ENCODE measurements at places on chromosomes 2 and 18.

GRCh38 chr2:71082402-71083252, 14.2 kb downstream of the NAGK start:
- peak; percentile 45 for DNase-seq

DNA sequence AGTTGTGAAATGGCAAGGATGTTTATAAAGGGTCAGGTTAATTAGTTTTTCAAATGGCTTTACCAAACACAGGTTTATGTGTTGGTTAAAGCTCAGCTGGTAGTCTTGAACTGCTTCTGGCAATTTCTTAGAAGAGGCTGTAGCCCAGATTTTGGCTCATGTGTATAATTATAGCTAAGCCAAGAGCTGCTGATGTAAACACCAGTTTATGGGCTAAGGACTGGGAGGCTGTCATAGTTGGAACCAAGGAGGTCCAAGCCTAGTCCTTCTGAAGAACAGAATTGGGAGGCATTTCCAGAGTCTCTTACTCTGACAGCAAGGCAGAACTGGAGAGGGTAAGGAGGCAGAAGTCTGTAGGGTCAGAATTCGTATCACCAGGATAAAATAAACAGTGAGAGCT, 25.4 kb downstream of the UBE2E3 start:
- DNase-seq: no peak

DNA sequence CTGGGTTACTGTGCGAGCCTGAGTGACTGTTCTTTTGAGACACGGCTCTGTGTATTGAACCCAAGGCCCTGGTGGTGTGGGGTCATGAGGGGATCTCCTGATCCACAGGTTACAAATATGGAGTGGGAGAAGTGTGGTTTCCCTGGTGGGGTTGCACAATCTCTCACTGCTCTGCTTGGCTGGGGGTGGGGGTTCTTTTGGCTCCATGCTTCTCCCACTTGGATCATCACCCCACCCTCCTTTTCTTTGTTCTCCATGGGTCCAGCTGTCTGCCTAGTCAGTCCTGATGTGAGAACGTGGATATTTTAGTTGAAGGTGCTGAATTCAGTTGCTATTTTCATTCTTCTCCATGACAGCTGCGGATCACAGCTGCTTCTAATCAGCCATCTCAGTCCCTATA, 37.8 kb downstream of the AGPS start:
- DNase-seq: no peak

- DNase-seq: no peak
These were observed 3.5 kb upstream of the PPP1CB start for GRCh38 chr2:28748176-28748575.

GRCh38 chr2:9165625-9166024, 41.0 kb upstream of the ASAP2 start:
- no peak for DNase-seq
